ENCODE measurements at places on chromosomes 7 and 10.

- DNase-seq = no peak
Measured at GRCh38 chr10:25966844-25967243, 32.8 kb downstream of the MYO3A start.

- DNase-seq = peak; percentile 13
Measured at GRCh38 chr7:117113871-117114270, 160.6 kb downstream of the ST7 start.

DNA sequence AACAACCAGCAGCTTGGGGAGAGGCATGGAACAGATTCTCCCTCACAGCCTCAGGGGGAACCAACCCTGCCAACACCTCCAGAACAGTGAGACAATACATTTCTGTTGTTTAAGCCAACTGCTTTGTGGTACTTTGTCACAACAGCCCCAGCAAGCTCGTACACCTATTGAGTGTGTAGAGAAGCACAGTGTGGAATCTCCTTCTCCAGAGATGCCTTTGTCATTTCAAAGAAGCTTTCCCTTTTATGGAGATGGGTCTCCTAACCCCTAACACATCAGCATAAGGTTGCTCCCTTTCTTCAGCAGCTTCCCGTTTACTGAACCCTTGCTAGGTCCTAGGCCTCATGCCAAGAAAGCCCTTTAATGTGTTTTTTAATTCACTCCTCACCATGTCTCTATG, 60.7 kb upstream of the AGK start:
- DNase-seq = no peak

- peak; percentile 83 for DNase-seq
Measured at GRCh38 chr7:96380111-96380512, 58.2 kb upstream of the SLC25A13 start.

- no peak for DNase-seq
Measured at GRCh38 chr10:116183733-116184511, 89.1 kb downstream of the GFRA1 start.

- peak; percentile 65 for DNase-seq
Measured at GRCh38 chr7:36670585-36671431, 53.5 kb downstream of the AOAH start.

GRCh38 chr7:68224041-68224741, 1227.6 kb downstream of the TYW1 start:
- DNase-seq = peak; percentile 94

- DNase-seq = peak; percentile 47
Measured at GRCh38 chr7:82044497-82045080, 274.7 kb upstream of the HGF start.

- no peak for DNase-seq
Measured at GRCh38 chr10:113666682-113667252, 2.9 kb upstream of the NRAP start.

GRCh38 chr7:42972699-42973500, 40.7 kb downstream of the MRPL32 start:
- no peak for DNase-seq

- DNase-seq = no peak
Measured at GRCh38 chr10:103896225-103896624, 21.8 kb downstream of the STN1 start.

- DNase-seq = no peak
Measured at GRCh38 chr10:78414380-78414779, 380.7 kb downstream of the RPS24 start.

- DNase-seq = no peak
Measured at GRCh38 chr10:77584938-77585337, 52.7 kb downstream of the KCNMA1 start.

DNA sequence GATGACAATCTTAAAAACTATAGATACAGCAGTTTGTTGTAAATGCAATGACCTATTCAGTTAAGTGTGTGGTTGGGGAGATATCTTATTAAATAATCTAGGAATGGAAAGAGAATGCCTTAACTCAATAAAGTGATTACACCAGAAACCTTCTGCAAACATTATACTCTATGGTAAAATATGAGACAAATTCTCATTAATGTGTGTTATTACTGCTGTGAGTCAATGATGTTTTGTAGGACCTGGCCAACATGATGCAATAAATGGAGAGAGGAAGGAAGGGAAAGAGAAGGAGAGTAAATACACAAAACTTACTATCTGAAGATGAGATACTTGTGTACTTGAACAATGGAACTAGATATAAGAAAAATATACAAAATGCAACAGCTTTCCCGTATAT, 25.1 kb downstream of the MKX start:
- DNase-seq = no peak
